Activated T-cell treated with anti-CD3 and anti-CD28 coated beads for 24 hours (primary cell): ENCODE measurements at places on chromosomes 7 and 10.
A peak's percentile ranks its signal among the peaks of the same experiment; 100 is the strongest.

DNA sequence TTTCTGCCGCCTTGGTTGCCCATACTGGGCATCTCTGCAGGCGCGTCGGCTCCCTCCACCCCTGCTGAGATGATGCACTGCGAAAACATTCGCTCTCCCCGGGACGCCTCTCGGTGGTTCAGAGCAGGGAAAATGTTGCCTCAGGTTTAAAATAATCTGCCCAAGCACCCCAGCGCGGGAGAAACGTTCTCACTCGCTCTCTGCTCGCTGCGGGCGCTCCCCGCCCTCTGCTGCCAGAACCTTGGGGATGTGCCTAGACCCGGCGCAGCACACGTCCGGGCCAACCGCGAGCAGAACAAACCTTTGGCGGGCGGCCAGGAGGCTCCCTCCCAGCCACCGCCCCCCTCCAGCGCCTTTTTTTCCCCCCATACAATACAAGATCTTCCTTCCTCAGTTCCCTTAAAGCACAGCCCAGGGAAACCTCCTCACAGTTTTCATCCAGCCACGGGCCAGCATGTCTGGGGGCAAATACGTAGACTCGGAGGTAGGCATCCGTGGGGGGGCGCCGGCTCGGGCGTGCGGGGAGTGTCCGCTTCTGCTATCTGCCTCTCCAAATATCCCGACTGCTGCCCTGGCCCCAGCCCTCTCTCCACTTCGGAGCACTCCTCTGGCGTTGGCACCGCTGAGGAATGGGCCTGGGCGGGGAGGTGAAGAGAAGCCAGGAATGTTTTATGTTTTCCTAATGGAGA lies at the start of gene CAV1:
Gene CAV1, plus strand, starts transcription at position 428 of the 689 bp plus-strand sequence. Its CDS starts 27 bp downstream, at position 455.
- no peak for DNase-seq

DNA sequence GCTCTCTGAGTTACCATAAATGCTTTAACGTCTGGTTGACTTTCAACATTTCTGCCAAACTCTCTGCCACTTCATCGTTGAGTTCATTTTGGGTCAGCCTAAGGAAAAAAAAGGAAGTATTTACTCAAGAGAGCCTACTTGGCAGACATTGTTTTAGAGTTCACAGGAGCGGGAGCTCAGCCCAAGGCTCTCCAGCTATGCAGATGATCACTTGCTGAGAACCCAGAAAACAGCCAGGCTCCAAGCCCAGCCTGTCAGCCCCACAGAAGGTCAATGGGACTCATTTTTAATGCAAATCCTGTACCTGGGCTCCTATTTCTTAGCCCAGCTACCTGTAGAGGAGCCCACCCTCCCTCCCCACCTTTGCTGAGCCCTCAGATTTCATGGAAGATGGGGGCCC lies 45.5 kb downstream of the NOD1 start:
- no peak for DNase-seq

GRCh38 chr7:68684996-68685395 lies 913.3 kb upstream of the AUTS2 start:
- no peak for DNase-seq

DNA sequence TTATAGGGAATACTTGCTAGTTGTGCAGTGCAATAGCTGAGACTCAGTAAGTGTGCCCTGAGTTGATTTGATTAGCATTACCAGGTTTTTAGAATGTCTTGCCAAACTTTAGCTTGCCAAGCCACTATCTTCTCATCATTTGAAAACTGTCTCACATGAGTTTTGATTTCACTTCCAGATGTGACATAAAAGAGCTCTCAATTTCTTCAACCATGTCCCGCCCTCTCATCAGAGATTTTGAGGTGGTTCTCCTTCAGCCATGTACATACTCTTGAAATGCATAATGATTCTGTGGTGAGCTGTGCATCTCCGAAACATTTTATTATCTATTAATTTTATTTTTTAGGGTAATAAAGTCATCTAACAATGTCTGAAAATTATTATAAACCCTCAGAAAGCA lies 215.0 kb upstream of the SEMA3E start:
- no peak for DNase-seq

DNA sequence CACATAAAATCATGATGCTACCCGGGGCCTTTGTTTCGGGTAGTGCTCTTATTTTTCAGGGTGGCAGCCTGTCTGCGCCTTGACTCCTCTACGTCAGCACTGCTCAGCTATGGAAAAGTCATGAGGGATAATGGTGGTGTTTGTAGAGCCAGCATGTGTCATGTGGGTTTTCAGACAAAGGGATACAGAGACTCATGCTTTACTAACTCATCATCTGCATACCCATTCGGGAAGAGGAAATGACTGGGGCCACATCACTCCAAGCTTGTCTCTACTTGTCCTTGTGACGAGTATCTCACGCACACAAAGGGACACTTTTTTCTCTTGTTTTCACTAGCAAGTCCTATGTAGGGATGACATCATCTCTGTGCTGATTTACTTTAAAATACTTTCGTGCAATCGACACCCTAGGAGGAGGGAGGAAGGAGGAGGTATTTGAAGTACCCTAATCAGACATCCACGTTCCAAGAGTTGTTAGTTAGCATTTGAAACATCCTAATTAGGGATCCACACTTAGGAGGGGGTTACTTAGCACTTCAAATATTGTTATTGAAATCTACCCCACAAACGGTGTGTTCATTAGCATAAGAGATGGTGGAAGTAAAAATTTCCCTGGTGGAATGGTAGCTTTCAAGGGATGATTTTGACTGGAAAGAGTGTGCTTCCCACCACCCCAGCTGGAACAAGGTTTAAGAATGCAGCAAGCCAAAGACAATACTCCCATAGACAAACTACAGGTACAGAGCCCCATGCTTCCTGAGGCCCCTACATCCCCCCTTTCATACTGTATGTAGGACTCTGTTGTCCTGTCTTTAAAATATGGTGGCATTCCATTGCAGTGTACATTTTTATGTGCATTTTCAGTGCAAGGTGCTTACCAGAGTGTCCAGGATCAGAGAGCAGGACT lies 52.0 kb downstream of the THNSL1 start:
- DNase-seq: no peak

GRCh38 chr10:17229016-17229716 lies 1.1 kb downstream of the VIM start:
- DNase-seq: peak; percentile 32

DNA sequence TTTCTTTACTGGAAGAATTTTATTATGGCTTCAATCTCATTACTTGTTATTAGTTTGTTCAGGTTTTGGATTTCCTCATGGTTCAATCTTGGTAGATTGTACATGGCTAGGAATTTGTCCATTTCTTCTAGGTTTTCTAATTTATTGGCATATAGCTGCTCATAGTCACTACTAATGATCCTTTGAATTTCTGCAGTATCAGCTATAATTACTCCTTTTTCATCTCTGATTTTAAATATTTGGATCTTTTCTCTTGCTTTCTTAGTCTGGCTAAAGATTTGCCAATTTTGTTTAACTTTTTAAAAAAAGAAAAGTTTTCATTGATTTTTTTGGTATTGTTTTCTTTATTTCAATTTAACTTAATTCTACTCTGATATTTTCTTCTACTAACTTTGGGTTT lies 59.2 kb downstream of the SLC13A1 start:
- DNase-seq: no peak

GRCh38 chr7:116546054-116546453 lies 21.2 kb downstream of the CAV1 start:
- DNase-seq: no peak

- DNase-seq: no peak
Observed at GRCh38 chr7:4828720-4829383, 33.0 kb downstream of the PAPOLB start.

- no peak for DNase-seq
Observed at GRCh38 chr7:91265693-91266066, 1.4 kb downstream of the FZD1 start.

- DNase-seq: no peak
Observed at GRCh38 chr7:141356161-141356560, 195.0 kb upstream of the AGK start.

DNA sequence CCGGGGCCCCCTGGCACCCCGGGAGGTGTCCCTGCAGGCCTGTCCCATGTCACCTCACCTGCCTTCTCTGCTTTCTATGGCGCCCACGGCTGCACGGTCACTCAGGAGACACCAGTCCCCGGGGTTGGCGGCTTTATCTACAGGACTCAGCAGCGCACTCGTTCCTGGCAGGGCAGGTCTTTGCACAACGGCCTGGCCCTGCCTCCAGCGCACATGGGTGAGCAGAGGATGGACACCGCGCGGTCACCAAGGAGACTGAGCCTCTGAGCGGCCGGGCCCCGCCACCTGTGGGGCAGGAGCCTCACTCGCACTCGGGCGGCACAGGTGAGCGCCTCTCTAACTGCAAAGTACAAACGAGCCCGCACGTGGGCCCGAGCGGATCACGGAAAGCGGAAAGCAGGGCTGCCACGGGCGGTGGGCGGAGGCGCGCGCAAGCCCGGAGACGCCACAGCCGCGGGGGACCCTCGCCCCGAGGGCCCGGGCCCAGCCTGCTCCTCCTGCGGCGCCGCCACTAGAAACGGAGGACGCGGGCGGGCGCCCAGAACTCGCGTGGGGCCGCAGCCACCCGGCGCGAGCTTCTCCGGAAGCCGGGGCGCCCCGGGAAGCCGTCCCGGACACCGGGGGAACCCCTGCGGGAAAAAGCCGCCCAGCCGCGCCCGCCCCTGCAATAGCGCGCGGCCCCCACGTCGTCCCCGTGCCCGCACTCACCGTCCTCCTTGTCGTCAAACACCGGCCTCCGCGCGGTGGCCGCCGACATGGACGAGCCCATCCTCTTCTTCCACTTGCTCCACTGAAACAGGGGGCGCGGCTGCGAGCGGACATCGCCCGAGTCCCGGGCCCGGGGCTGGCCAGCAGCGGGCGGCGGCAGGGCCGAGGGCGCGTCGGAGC lies 642 bp downstream of the STK32C start:
- DNase-seq: no peak

DNA sequence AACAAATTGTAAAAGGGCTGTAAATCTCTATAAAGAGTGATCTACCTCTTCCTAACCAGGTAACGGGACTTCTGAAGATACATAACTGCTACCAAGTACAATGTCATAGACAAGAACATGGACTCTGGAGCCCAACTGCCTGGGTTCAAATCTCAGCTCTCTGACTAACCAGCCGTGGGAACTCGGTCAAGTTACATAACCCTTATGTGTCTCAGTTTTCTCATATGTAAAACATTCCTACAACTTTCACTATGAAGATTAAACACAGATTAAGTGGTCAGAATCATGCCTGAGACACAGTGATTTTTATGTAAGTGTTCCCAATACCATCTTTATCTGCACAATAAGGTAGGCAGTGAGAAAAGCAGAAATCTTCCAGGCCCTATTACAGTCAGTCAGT lies 52.6 kb downstream of the ITGB1 start:
- no peak for DNase-seq

GRCh38 chr7:112154690-112155089 lies 51.5 kb downstream of the DOCK4 start:
- DNase-seq: no peak
